ENCODE measurements at places on chromosomes 2 and 18.

GRCh38 chr2:173195100-173195499, 119.5 kb downstream of the MAP3K20 start:
- no peak for DNase-seq

GRCh38 chr2:187890690-187891089, 336.5 kb upstream of the TFPI start:
- DNase-seq: no peak

GRCh38 chr2:233288663-233289062, 19.0 kb upstream of the SAG start:
- DNase-seq: peak; percentile 16

- no peak for DNase-seq
These were observed 26.3 kb upstream of the CRIM1 start for GRCh38 chr2:36329251-36329650.

- no peak for DNase-seq
These were observed 149.9 kb downstream of the TMX3 start for GRCh38 chr18:68564961-68565360.

DNA sequence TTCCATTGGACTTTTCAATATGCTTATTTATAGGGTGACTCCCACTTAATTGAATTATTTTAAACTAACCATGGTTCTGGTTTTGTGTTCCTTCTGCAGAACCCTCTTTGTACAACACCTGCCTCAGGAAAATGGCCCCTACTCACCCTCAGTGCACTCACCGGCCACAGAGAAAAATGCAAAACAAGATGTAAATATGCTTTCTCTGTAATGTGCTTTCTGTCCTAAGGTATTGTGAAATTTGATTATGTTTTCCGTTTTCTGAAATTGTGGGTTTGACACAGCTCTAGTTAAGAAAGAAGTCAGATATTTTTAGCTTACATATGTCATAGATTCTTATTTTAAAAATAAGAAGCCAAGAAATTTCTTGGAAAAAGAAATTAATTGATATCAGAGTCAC, 357.7 kb upstream of the SMIM21 start:
- DNase-seq: no peak

DNA sequence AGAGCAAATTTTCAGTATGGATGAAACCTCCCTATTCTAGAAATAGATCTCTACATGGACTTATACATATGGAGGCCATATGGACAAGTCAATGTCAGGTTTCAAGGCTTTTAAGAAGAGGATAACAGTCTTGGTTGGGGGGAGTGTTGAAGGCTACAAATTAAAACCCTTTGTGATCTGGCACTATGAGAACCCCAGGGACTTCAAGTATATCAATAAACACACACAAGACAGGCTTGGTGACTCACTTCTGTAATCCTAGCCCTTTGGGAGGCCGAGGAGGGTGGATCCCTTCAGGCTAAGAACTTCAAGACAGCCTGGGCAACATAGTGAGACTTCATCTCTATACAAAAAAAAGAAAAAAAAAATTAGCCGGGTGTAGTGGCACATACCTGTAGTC, 127.2 kb upstream of the SP5 start:
- no peak for DNase-seq

GRCh38 chr2:179263446-179264367, 925 bp downstream of the SESTD1 start:
- DNase-seq: peak; percentile 51

GRCh38 chr18:44771956-44772917, 91.5 kb downstream of the SETBP1 start:
- DNase-seq: no peak

GRCh38 chr2:48901416-48901815, 145.9 kb upstream of the LHCGR start:
- DNase-seq: no peak

DNA sequence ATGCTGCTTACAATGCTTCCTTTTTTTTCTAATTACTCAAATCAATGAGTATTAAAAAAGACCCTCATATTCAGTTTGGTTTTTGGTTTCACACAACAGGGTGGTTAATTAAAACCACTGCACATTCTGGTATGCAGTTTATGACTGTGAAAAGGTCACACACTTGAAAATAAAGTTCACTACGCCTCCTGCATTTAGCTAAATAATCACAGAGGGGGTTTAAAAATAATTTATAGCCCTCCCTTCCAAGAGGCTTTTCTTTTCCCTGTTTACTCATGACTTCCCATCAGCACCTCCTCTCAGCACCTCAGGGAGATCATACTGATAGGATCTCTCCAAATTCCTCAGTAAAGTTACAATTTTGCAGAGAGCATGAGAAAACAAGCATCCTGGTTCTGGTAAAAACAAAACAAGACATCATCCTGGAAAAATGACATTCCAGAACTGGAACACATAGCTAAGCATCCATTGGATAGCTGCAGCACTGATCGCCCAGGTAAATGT, 129.5 kb upstream of the TMEM200C start:
- no peak for DNase-seq

DNA sequence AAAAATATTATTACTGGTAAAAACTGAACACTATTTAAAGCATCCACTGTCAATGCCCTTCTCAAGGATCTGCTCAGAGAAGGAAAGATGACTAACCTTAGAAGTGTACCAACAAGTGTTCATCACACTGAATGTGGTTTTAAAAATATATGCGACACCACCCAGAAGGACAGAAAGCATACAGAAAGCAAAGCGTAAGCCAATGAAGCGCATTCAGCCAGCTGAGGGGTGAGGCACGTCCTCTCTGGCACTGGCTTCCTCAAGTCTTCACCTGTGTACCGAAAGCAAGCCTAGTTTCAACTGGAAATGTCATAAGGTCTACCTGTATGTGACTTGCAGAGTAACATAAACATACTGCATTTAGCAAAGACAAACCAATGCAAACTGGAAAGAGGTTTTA, 88.8 kb downstream of the PSMG2 start:
- no peak for DNase-seq

DNA sequence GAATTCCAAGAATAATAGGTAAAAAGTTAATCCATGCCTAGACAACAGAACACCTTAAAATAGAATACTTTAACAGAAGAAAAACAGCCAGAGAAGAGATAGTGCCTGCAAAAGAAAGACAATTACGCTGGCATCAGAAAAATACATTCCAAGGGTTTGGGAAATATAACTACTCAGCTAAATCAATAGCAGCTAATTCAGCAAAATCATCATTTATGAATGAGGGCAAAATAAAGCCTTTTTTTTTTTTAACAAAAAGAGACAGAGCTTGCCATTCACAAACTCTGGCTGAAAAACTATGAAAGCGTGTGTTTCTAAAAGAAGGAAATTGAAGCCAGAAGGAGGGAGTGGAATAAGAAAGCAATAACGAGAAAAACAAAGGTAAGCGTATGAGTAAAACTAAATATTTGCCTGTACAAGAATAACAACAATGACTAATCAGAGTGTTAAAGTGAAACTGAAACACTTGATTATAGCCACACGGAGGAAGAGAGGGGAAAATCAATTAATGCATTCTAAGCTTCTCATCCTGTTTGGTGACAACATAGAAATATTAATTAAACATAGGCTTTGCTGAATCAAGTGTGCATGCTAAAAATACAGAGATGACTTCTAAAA, 90.2 kb downstream of the EHD3 start:
- no peak for DNase-seq

DNA sequence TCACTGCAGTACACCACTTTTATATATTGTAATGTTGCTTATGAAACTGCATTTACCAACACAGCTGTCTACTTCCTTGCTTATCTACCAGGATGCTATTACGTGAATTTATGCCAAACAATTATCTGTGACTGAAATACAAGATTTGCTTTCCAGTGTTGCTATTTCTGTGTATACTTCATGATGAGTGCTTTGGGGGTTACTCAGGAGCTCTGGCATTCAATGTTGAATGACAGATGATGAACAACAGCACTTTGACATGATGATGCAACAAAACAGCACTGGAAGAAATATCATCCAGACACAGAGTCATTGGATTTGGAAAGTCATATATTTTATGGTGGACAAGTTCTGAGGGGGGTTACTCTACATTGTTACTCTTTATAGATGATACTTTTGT, 125.8 kb downstream of the NETO1 start:
- DNase-seq: no peak

- DNase-seq: no peak
These were observed 52.9 kb downstream of the ADI1 start for GRCh38 chr2:3466482-3466863.

GRCh38 chr18:70428439-70428838, 139.6 kb downstream of the SOCS6 start:
- DNase-seq: no peak

DNA sequence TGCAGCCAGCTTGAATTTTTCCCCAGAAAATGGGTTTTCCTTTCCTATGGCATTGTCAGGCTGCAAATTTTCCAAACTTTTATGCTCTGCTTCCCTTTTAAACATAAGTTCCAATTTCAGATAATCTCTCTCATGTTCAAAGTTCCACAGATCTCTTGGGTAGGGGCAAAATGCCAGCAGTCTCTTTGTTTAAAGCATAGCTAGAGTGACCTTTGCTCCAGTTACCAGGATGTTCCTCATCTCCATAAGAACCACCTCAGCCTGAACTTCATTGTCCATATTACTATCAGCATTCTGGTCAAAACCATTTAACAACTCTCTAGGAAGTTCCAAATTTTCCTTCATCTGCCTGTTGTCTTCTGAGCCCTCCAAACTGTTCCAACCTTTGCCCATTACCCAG, 68.3 kb downstream of the SGPP2 start:
- DNase-seq: no peak

DNA sequence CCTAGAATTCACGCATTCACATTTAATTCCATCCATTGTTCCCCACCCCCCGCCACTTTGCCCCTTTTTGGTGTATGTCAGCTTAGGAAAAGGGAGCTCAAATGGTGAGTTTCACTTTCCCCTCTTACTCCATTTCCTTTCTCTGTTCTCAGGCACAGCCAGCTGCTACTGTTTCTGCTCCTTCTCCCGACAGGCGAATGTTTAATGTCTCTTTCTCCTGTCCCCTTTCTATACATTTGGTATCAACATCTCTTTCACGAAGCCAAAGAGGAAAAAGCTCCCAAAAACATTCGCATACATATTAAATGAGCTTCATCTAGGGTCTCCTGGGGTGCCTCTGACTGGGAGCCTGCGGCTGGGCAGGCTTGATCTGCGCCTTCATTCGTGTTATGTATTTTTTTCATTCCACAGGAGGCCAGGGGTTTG, 124.2 kb upstream of the SATB2 start:
- no peak for DNase-seq

DNA sequence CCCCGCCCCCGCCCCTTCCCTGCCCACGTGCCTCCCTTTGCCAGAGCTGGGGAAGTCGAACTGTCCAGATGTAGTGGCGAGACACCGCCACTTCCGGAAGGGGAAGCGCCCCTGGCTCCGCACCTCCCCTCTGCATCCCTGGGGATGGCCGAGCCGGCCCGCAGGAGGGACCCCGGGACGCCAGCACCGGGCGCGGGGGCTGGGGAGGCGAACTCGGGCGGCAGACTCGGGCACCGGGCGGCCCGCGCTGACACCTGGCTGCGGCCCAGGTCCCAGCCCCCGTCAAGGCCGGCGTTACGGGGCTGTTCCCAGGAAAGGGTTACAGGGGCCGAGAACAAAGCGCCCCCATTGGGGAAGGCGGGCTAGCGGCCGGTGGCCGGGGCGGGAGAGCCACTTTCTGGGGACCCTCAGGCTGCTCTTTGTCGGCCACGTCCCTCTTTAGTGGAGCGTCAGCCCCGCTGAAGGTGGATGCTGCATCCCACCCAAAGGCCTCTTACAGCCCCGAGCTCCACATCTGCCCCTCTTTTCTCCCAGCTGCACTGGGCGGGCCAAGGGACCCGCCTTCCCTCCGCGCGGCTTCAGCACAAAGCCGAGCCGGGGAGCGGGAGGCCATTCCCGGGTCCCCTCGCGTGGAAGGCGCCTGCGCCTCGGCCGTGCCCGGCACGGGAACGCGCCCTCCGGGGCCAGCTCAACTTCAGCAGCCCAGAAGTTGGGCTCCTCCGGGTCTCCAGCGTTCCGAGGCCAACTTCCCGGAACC, 1.3 kb downstream of the SDC1 start:
- DNase-seq: peak; percentile 55

DNA sequence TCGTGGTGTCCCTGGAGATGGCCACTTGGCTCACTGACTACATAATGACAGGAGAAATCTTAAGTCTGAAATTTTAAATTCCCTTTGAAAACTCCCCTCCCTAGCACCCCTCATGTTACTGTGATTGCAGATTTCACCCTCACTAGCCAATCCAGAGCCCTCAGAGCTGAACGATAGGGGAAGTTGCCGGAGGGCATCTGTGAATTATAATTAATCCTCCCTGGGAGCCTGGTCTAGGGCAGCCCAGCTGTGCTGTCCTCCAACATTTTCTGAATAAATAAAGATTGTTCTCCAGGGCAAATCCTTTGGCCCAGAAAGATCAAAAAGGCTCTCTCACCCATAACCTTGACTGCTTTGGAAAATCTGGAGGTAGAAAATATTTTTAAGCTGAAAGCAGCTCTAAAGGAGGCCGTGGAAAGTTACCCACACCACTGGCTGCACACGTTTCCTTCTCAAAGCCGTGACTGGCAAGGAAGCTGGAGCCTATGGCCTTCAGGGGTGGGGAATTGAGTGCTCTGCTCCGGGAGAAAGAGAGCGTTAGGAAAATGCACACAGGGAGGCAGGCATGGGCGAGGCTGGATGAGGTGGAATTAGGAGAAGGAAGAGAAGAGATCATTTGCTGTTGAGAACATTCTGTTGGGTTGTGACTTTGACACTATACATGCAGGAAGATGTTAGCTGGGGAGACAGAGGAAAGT, 68.9 kb upstream of the CNGA3 start:
- no peak for DNase-seq

DNA sequence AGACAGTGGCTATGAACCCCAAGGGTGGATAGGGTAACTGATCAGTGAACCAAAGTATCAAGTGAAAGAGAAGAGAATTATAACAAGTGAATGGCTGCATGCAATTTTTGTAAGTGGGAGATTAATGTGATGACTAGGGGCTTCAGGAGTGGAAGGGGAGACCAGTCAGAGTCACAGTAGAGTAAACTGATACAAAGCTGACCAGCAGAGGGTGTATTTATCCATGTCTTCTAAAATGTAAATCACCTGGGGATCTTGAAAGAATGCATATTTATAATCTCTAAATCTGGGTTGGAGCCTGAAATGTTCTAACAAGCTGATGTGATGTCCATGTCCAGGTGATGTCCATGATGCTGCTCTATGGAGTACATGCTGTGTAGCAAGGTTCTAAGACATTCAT, 1351.3 kb upstream of the CHAC2 start:
- DNase-seq: peak; percentile 3

- DNase-seq: no peak
These were observed 167.4 kb downstream of the DPP10 start for GRCh38 chr2:114609801-114610200.

- DNase-seq: no peak
These were observed 4.6 kb upstream of the FMNL2 start for GRCh38 chr2:152330235-152330866.

DNA sequence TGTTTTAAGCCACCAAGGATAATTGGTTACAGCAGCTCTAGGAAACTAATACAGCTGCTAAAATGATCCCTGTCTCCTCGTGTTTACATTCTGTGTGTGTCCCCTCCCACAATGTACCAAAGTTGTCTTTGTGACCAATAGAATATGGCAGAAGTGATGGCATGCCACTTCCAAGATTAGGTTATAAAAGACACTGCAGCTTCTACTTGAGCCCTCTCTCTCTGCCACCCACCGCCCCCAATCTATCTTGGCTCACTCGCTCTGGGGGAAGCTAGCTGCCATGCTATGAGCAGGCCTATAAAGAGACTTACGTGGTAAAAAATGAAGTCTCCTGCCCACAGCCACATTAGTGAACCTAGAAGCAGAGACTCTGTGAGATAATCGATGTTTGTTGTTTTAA, 3.5 kb upstream of the IL1F10 start:
- DNase-seq: no peak

- no peak for DNase-seq
These were observed 54.5 kb downstream of the CFAP221 start for GRCh38 chr2:119598596-119599263.

All from SK-N-DZ (cell line).